ENCODE measurements at places on chromosomes 5 and 9. TPM values are rescaled to one million over a fixed set of nuclear protein-coding genes. Genes with fewer than 3 reads are reported as not detected.
A peak's percentile ranks its signal among the peaks of the same experiment; 100 is the strongest.

Gene MYO10
- total RNA-seq: 35.7 TPM

Gene CEL
- total RNA-seq: 4.7 TPM

Gene ALAD
- total RNA-seq: 31.2 TPM

Gene EQTN
- not detected for total RNA-seq

Gene ENTPD2
- total RNA-seq: 0.61 TPM

Gene MARCOL
- total RNA-seq: not detected

Gene CTSV
- total RNA-seq: not detected

Gene EDIL3
- total RNA-seq: 14.7 TPM

Gene LCN2
- 11.5 TPM for total RNA-seq

Gene FBXO4
- 7.9 TPM for total RNA-seq

Gene UBE2QL1
- not detected for total RNA-seq

Gene GABRA1
- total RNA-seq: not detected

Gene GABBR2
- 0.94 TPM for total RNA-seq

Gene TTC23L
- total RNA-seq: 1.0 TPM

GRCh38 chr9:73596321-73596720 lies 444.7 kb downstream of the ANXA1 start:
- no peak for DNase-seq

DNA sequence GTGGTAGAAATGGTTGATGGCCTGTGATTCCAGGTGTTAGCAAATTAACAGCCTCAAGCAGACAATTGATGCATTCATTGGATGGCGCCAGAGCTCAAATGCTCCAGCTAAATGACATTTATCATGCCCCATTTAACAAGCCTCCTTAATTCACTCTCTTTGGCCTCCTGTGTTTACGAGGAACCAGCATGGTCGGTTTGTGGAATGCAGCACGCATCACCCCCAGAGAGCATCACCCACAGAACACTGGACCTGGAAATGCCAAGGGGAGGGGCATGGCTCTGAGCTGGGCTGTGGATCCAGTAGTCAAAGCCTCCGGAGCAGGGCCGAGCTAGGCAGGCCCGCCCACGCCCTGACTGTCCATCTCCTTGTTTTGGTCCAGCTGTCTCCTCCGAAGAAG lies 434.0 kb downstream of the GADD45G start:
- no peak for DNase-seq

DNA sequence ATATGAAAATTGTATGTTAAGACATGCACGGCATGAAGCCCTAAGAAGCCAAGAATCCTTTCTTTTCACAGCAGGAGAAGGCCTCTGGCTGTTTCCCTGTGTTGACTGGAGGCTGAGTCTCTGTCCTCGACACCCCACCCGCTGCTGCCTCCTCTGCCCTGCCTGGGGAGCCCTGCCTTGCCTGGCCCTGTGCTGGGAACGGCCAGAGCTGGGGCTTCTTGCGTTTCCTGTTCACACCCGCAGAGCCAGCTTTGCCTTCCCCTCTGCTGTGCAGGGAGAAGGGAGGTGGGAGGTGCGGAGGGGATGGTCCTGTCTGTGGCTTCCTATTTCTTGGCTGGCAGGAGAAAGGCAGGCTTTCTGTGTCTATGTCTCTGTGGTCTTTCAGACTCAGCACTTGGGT lies 6.9 kb upstream of the GMCL2 start:
- no peak for DNase-seq

- no peak for DNase-seq
Measured at GRCh38 chr9:2419347-2419746, 202.2 kb upstream of the VLDLR start.

DNA sequence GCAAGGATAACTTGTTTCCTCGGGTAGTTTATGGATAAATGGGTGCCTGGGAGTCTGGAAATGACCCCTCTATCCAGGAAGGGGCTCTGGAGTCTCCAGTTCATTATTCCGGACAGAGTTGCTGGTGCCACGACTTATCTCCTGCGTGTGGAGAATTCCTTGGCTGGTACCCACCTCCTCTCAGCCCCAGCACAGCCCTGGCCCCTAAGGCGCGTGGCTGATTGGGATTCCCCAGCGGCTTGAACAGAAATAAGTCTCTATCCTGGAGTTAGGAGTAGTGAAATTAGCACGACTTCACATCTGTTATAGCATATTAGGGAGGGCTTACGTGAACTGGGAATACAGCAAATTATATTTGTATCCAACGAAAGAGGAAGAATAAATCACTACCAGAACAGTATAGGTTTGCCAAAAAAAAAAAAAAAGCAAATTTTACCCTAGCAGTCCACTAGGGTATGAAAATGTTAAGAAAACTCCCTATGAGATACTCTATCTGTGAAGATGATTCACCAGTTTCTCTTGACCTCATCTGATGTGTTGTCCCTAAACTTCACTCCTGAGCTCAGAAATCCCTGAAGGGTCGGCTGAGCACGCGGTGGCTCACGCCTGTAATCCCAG lies 172.5 kb upstream of the OTULINL start:
- DNase-seq: no peak

DNA sequence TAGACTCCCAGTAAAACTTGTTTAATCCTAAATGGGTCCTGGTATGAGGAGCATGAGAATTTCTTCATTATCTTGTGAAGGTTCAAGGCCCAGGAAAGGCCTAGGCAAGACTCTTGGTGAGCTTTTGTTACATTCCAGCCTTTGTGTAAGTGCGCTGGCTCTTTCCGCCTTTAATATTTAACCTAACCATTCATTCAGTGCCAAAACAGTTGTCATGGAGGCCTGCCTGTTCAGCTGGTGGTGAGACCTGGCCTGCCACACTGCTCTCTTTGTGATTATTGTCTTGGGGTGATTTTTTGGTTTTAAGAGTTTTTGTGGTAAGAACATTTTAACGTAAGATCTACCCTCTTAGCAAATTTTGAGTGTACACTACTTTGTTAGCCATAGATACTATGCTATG lies 127.5 kb upstream of the WWC1 start:
- DNase-seq: peak; percentile 31

GRCh38 chr5:164359260-164360255 lies 854.1 kb downstream of the MAT2B start:
- DNase-seq: no peak

DNA sequence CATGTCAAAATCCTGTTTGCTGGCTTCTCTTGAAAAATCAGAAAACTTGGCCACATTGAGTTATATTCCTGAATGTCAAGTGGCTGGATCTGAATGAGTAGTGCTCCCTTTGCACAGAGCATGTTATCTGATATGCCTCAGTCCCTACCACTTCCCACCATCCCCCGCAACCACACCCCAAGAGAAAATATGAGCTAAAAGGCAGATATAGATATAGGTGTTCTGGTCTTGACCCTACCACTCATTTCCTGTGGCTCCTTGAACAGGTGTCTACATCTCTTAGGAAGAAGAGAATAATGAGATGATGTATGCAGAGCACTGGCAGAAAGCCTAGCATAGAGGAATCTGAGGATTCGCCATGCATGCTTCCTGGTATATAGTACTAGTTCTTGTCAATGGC lies 6.6 kb upstream of the CYSTM1 start:
- no peak for DNase-seq

GRCh38 chr9:114383521-114384231 lies 4.1 kb downstream of the AKNA start:
- DNase-seq: no peak

DNA sequence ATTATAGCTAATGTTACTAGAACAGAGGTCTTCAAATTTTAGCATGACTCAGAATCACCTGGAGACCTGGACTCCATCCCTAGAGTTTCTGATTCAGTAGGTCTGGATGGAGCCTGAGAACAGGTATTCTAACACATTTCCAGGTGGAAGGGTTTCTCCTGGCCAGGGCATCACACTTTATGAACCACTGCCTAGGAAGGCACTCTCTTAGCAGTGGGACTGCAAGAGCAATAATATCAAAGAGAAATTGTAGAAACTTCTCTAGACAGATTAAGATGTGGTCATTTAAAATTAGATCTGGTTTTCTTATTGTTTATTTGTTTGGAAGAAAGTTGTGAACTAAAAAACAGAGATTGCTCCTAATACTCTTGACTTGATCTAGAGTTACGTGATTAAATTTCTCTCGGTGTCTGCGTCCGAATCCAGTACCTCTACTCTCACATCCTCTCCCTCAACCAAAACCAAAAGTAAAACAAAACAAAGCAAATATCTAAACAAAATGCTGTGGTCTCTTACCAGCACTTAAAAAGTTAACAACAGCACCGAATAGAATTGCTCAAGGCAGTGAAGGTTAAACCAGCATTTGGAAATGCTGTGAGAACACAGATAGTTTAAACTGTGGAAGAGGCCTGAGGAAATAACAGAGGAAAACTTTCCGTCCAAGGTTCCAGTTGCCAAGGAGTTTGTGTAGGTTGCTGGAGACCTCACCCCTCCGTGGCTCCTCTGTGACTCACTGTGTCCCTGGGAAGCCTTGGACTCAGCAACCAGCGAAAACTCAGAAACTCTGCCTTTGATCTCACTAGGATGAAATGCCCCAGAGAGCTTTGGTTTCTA lies 193.4 kb downstream of the ARRDC3 start:
- no peak for DNase-seq

DNA sequence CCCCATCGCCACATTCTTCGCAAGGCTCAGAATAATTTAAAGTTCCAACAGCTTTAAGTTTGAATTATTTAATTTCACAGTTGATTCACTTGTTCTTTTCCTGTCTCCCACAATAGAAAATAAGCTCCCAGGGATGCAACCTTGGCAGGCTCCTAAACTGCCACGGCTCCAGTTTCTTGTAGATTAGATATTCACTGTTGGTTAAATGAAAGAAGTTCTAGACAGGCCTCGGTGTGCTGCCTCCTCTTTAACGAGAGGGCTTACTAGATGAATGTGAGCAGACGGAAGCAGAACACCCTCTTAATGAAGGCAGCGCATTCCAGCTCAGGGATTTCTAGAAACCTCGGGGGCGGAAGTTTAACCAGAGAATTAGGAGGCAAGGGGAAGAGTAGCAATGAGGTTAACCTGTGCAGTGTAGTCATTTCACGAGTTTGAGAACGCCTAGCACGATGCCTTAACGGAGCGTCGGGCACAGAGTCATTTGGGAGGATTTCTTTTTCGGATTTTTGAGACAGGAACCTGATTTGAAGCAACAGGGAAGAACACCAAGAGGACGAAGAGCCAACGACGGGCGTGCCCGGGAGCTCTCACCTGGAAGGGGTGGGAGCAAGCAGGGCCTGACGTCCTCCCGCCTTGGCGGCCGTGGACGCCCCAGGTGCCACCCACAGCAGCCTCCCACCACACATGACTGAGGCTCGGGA lies 637 bp upstream of the SMC5 start:
- DNase-seq: no peak

- peak; percentile 92 for DNase-seq
Measured at GRCh38 chr9:89606049-89606623, 1.3 kb downstream of the GADD45G start.

GRCh38 chr5:177524941-177525655 lies 8.3 kb upstream of the DDX41 start:
- no peak for DNase-seq

- DNase-seq: no peak
Measured at GRCh38 chr5:53871775-53872174, 311.3 kb downstream of the NDUFS4 start.

DNA sequence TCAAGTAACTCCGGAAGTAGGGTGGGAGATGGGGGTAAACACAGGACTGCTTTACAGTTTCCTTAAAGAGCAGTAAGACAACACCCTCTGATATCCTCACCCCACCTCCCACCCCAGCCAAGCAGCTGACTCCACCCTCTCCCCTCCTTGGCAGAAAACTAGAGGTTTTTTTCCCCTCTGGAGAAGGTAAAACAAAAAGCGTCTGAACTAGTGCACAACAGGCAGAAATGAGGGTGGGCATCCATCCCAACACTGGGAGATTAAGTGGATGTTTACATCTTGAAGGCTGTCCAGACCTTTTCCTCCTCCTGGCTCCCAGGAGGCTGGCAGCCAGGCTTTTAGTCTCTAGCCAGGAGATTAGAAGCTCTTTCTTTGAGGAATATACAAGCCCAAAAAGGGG lies 13.9 kb upstream of the CTNNAL1 start:
- no peak for DNase-seq

GRCh38 chr9:101629636-101630035 lies 34.9 kb upstream of the PPP3R2 start:
- DNase-seq: no peak

- no peak for DNase-seq
Measured at GRCh38 chr5:65366655-65367054, 115.1 kb downstream of the ADAMTS6 start.

- no peak for DNase-seq
Measured at GRCh38 chr5:38400365-38400764, 142.0 kb downstream of the EGFLAM start.

- DNase-seq: no peak
Measured at GRCh38 chr5:180474569-180474968, 19.6 kb upstream of the CNOT6 start.

DNA sequence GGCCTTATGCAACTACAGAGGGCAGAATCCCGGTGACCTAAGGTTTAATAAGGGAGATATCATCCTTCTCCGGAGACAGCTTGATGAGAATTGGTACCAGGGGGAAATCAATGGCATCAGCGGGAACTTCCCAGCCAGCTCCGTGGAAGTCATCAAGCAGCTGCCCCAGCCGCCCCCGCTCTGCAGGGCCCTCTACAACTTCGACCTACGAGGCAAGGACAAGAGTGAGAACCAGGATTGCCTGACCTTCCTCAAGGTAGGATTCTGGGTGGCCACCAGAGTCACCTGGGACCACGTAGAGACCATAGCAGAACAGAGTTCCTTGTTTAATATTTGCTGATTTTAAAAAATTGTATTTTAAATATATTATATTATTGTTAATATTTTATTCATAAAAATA lies 63.7 kb downstream of the SH3RF2 start:
- peak; percentile 29 for DNase-seq

GRCh38 chr5:173643964-173644363 lies 27.5 kb upstream of the BOD1 start:
- DNase-seq: no peak

GRCh38 chr9:120385606-120386389 lies 194.2 kb downstream of the CDK5RAP2 start:
- DNase-seq: no peak

- DNase-seq: no peak
Measured at GRCh38 chr9:34576597-34577399, 12.7 kb downstream of the CNTFR start.

GRCh38 chr5:32840606-32841005 lies 129.5 kb downstream of the NPR3 start:
- no peak for DNase-seq

DNA sequence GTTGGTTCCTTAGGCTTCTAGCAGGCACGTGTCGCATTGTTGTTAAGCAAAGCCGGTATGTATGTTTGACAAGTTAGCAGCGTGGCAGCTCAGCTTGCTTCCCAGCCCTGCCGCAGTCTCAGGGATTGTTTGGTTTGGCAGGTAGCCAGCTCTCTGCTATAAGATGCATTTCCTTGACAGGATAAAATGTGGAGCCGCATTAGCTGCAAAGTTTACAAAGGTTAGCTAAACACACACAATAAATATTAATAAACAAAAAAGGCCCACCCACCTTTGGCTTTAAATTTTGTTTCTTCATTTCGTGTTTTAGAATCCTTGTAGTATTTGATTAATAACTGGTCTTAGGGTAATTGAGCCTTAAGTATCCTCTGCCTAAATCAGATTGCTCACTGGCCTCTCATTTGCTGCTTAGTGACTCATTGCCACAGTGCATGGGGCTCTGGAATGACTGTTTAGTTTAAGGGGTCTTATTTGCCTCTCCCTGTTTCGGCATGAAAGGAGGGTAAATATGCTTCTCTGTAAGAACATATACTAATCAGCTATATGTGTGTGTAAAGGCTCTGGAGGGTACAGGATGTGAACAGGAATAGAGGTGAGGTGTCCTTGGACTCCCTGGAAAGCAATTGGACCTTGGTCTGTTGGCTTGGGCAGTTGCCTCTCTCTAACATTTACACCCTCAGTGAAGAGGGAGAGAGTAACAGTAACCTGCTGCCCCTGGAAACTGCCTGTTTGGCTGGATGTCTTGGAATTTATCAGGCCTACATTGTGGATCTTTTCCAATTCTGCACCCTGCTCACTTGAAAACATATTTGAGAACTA lies 122.0 kb downstream of the GDNF start:
- DNase-seq: peak; percentile 77

GRCh38 chr5:6472792-6473191 lies 24.1 kb downstream of the UBE2QL1 start:
- no peak for DNase-seq
